Astrocyte (in vitro differentiated cells and primary cell): ENCODE measurements at places on chromosomes 7 and 10. TPM values are rescaled to one million over a fixed set of nuclear protein-coding genes. Genes with fewer than 3 reads are reported as not detected.

The SLC26A3 gene
- total RNA-seq: not detected in 2 replicates

The GPER1 gene
- total RNA-seq: 13.7 and 17.4 TPM in 2 replicates

The VSTM2A gene
- total RNA-seq: 0.20 TPM in 1 of 2 replicates, not detected in the other

The PROSER2 gene
- total RNA-seq: 10.3 and 12.1 TPM in 2 replicates

The CYP3A7 gene
- not detected in 2 replicates for total RNA-seq

The MYL7 gene
- 60.0 and 63.0 TPM in 2 replicates for total RNA-seq

The NPY gene
- total RNA-seq: 0.57 TPM in 1 of 2 replicates, not detected in the other

The UTF1 gene
- 0.18 TPM in 1 of 2 replicates, not detected in the other for total RNA-seq

The PRPF18 gene
- 18.8 and 21.0 TPM in 2 replicates for total RNA-seq

The AVPI1 gene
- total RNA-seq: 5.0 and 5.6 TPM in 2 replicates

The DYDC1 gene
- not detected in 2 replicates for total RNA-seq

The NOS3 gene
- 1.8 and 2.0 TPM in 2 replicates for total RNA-seq

The ASAH2B gene
- total RNA-seq: 5.9 and 7.6 TPM in 2 replicates

The WDR37 gene
- total RNA-seq: 20.9 and 22.8 TPM in 2 replicates
